Lung (tissue), 17 donors: ENCODE measurements at places on chromosomes 7 and 10. TPM values are rescaled to one million over a fixed set of nuclear protein-coding genes. Genes with fewer than 3 reads are reported as not detected.

GRCh38 chr7:135743907-135744731, 4.5 kb downstream of the FAM180A start:
- DNase-seq = peak; percentile 65

DNA sequence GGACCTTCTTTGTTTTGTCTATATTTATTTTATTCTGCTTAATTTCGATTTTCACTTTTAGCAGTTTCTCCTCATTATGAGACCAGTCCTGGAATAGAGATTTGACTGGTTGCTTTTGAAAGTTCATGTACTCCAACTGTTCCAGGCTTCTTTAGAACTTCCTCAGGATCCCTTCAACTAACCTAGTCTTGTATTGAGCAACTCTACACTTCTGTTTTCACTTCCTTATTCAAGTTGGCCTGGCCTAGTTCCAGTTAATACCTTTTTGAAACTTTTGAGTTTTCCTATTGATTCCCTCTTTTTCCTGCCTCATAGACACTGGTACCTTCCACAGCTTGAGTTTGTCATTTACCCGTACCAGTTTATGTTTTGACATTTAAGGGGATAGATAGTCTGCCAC, 421.7 kb downstream of the ATRNL1 start:
- DNase-seq = no peak

- peak; percentile 68 for DNase-seq
Observed at GRCh38 chr10:34078745-34079470, 736.2 kb downstream of the PARD3 start.

DNA sequence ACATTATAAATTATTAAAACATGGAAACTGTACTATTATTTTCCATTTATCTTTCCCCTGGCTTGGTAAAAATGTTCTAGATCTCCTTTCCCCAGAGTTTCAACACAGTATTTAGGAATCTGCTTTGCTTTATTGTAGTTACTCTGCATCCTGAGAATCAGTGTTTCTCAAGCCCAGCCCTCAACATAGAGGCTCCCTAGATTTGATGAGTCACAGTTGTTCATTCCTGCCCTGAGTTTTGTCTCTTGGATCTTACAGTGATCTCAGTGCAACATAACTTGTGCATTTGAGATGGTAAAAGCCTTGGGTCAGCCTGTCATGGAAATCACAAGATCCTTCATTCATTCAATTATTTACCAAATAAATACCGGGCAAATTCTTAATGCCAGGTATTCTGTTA, 63.0 kb downstream of the VAX1 start:
- no peak for DNase-seq

DNA sequence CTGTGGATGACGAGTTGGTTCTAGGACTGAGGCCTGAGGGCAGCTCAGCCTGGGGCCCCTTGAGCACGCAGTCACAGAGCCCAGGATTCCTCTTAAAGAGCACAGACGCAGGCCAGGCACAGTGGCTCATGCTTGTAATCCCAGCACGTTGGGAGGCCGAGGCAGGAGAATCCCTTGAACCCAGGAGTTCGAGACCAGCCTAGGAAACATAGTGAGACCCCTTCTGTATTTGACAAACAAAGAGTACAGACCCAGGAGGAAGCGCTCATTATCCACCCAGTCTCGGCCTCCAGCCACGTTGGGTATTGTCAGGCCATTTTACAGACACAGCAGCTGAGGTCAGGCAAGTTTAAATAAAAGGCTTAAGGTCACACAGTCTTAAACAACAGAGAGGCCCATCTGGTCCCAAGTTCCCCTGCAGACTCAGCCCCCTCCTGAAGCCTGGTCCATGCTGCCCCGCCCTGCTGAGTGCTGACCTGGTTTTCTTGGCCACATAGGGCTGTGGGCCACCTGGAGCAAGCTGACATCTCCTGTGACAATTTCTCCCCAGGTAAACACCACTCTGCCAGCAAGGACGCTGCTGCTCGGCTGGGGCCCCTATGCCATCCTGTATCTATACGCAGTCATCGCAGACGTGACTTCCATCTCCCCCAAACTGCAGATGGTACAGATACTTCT, 12.6 kb downstream of the RGR start:
- DNase-seq = no peak

DNA sequence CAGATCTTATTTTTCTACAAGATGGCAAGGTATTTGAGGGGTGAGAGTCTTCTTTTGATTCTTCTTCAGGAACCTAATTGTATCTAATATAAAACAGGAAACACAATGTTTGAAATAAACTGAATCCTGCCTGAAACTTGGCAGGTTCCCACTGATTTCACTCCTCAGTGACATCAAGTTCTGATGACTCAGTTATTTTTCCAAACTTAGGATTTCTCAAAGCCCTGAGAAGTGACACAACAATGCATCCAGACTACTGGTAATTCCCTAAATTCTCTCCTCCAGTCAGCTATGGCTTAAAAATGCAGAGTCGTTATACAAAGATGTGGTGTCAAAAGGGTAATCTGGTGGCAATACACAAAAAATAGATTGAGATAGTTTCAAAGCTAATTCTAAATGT, 80.9 kb downstream of the ABLIM1 start:
- DNase-seq = no peak

- DNase-seq = no peak
Observed at GRCh38 chr7:148204639-148205304, 385.8 kb upstream of the C7orf33 start.

- DNase-seq = no peak
Observed at GRCh38 chr10:24707445-24707844, 16.2 kb downstream of the ARHGAP21 start.

- DNase-seq = peak; percentile 87
Observed at GRCh38 chr7:23333671-23334246, 34.6 kb downstream of the MALSU1 start.

DNA sequence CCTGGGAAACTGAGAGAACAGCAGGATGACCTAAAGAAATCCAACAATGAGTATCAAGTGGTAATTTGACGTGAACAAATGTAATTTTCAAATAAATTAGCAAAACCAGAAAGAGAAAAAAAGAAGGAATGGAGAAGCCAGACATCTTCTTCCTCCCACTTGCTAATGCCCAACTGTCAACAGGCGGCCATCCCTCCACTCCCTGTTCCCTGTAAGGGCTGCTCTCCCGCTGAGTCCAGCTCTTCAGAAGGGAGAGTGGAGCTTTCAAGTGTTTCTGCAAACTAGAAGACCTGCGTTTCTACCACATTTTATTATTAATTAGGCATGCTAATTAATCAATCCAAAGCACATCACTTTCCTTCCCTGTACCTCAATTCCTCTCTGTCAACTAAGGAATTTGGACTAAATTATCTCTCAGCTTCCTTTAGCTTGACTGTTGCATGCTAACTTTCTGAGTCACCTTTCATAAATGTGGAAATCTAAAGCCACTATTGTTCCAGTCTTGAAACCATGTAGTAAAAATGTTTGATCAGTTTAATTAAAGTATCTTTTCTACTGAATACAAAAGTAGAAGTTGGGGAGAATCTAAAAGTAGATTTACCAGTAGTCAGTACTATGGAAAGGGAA, 48.4 kb upstream of the CUL1 start:
- DNase-seq = no peak

- no peak for DNase-seq
Observed at GRCh38 chr10:30114401-30114800, 55.0 kb upstream of the JCAD start.

DNA sequence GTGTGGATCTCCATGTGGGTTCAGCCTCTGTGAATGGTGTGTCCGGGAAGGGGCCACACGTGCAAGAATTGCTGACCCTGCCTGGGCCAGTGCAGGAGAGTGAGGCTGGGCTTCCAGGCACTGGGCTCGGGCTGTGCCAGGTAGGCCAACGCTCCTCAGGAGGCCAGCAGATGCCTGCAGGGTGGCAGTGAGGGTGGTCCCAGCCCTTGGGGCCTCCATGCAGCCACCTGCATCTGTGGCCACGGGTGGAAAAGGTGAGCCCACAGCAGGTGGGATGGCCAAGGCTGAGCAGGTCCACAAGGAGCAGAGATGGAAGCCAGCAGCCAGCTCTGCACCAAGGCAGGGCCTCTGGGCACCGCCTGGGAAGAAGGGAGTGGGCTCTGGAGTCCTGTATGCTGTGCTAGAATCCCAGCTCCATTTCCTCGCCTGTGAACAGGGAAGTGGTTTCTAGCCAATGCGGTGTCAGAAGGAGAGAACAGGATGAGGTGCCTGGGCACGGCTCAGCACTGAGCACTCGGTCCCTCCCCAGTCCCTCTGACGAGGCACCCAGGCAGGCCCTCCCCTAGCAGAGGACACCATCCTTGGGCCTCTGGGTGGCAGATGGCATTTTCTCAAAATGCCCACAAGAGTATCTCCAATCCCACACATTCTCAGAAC, 31.1 kb upstream of the RET start:
- DNase-seq = no peak

DNA sequence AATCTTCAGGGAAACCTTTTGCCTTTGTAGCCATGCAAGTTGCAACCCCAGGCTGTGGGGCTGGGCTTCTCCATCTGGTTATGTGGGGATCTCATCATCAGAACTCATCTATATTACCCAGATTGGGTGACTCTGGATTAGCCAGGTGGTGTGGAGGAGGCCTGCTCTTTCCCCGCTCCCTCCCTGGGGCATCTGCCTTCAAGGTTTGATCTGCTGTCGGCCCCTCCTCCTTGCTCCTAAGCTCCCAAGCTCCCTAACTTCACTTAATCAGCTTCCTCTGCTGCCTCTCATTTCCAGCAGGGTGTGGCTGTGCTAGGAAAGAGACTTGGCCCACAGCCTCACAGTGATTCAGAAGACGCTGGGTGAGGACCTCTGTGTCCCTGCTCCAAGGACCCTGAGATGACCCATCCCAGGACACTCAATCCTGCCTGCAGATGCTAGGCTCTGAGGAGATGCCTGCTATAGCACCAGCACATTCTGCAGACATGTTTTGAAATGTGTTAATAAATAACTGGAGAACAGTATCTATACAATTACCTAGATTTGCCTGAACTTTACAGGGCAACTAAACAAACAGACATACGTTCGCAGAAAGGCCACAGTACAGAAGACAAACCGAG, 392.1 kb upstream of the PODXL start:
- DNase-seq = no peak

DNA sequence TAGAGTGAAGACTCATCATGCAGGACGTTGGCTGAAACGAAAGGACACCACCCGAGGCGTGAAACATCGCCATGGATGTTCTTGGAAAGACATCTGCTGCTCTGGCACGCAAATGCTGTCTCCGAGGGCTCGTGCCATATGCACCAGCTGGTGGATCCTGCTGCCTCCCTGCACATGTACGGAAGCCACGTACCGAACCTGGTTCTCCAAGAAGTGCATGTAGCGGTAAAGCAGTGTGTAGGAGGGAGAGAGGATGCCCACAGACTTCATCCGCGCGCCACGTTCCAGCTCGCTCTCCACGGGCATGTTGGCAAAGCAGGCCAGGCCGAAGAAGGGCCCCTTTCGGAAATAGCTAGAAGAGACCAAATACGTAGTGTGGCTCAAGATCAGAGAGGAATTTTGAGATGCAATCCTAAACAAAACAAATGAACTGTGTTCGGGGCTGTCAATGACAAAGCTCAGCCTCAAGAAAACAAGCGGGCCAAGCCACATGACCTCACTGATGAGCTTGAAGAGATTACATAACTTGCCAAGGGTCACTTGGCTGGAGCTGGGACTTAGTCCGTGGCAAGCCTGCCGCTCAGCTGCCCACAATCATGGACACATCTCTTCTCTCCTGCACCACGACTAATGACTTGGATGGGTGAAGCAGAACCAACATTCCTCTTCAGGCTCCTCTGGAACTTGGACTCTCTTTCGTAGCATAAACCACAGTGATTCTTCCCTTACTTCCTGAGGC, 16.5 kb downstream of the DENND11 start:
- peak; percentile 97 for DNase-seq

DNA sequence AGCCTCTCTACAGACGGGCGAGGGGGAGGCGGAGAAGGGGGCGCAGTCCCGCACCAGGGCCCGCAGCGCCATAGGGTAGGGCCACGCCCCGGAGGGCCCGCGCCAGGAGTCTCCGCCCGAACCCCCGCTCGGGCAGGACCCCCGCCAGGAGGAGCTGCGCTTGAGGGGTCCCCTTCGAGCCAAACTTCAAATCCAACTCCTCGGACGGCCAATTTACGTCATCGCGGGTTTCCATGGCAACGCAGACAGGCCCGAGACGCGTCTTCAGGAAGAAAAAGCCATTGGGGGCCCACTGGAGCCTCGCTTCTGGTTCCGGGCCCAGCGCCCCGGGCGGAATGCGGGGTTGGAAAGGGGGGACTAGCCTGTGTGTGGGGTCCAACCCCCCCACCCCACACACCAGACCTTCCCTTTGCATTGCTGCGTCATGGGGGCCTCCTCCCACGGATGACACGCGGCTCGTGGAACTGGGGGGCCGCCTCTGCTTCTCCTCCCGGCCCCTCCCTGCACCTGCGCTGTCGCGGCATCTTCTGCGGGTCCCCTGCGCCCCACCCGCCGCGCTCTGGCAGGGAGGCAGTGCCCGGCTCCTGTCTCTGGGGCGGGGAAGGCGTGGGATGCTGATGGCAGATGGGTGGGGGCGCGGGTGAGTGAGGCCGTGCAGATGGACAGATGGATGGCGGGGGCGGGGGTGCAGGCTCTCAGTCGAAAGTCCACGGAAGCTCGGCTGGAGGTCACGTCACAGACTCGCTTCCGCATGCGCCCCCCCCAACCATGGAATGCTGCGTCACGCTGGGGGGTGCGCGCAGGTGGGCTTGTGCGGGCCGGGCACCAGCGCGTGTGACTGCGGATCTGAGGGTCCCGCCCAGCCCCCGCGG, 1.2 kb downstream of the CALY start:
- DNase-seq = peak; percentile 80

GRCh38 chr10:89973326-89973725, 271.9 kb downstream of the KIF20B start:
- no peak for DNase-seq

- DNase-seq = peak; percentile 42
Observed at GRCh38 chr10:31942892-31943291, 14.3 kb upstream of the ARHGAP12 start.

DNA sequence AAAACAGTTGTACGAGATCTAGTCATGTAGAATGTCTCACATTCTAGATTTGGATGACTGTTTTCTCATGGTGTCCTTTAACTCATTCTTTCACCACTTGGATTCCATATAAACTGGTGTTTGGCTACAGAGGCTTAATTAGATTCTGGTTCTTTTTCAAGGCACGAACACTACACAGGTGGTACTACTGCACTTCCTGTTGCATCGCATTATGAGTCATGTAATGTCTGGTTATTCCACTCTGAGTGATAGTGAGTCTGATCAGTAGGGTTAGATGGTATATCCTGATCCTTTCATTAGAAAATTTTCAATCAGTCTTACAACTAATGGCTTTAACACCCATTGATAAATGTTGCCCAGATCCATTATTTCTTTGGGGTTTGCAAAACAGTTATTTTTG, 11.2 kb upstream of the AKAP9 start:
- no peak for DNase-seq

- DNase-seq = no peak
Observed at GRCh38 chr10:70334526-70335245, 47.7 kb downstream of the LRRC20 start.

GRCh38 chr10:129560361-129560760, 93.3 kb downstream of the MGMT start:
- no peak for DNase-seq

GRCh38 chr10:91980319-91980718, 56.7 kb downstream of the BTAF1 start:
- DNase-seq = no peak

GSTO1 gene
- 130 TPM for total RNA-seq

CCZ1 gene
- 62.1 TPM for total RNA-seq

MSMB gene
- total RNA-seq = not detected

PLXNA4 gene
- total RNA-seq = 4.6 TPM

DNAJC30 gene
- 5.3 TPM for total RNA-seq

IGFBP3 gene
- total RNA-seq = 76.5 TPM

LIPJ gene
- total RNA-seq = 0.14 TPM
